D341Med (cell line): ENCODE measurements at places on chromosomes 3 and 15.

GRCh38 chr15:68541743-68542142 lies 37.0 kb upstream of the CORO2B start:
- DNase-seq = no peak

DNA sequence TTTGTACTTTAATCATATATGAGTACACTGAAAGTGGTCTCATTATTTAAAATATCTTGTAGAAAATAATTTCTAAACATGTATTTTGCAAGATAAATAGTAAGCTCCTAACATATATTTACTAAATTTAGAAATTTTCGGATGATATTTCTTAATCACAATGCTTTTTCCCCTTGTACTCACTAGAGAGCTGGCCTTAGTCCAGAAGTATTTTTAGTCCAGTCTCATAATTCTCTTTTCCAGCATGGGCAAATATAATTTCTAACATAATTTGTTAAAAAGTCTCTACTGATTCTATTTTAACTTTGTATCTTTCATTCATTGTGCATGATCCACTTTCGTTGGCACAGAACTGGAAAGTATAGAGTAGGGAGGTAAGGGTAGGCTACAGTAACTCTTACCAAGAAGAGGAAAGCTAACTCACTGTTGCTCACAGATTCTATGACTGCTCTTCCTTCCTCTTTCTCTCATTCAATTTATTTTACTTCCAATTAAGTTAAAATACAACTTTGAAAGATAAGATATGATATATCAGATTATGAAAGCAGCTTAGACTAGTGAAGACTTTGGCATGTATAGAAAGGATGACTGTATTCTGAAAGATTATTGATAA lies 39.3 kb downstream of the FGF7 start:
- DNase-seq = no peak

- DNase-seq = no peak
Observed at GRCh38 chr15:27119695-27120266, 148.8 kb downstream of the GABRG3 start.

DNA sequence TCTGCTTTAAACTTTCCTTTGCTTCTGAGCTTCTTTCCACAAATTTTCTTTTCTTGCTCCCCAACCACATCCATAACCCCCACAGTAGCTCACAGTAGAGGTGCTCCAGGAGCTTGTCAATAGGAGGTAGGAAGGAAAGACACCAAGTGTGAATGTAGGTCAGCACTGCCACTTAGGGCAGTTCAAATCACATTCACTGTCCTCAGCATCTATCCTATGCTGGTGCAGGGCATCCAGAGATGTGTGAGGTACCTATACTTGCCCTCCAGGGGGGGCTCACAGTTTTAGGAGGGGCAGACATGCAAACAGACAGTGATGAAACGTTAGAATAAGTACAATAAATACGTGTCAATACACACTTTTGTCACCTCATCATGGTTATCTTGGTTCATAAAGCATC lies 1.5 kb upstream of the SPSB4 start:
- DNase-seq = peak; percentile 47

GRCh38 chr3:112392393-112393359 lies 59.7 kb downstream of the CD200 start:
- DNase-seq = no peak

- DNase-seq = peak; percentile 62
Observed at GRCh38 chr3:117589454-117589853, 879.9 kb downstream of the TUSC7 start.

GRCh38 chr15:76147906-76148570 lies 88.3 kb downstream of the TMEM266 start:
- peak; percentile 90 for DNase-seq

DNA sequence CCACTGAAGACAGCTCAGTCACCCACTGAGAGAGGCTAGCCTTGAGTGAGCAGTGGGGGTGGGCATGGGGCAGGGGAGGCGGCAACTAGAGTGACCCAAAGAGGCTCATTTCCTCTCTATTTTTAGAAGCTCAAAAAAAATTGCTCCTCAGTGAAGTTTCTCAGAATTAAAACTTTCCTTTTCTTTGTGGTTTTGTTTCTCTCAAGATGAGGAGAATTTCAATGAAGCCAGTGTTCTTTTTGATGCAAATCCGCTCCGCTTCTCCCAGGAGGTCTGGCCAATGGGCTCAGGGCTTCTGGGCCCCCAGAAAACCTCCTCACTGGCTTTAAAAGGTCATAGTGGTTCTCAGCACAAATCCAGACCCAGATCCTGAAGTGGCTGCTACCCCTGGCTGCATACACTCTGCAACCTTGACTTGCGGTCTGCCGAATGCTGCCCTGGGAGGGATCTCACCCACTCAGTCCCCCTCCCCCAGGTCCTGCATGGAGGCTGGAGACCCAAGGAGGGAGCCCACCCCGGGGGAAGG lies at the start of gene ACSBG1:
TSS of gene ACSBG1 (minus strand) at position 51 of the 526 bp plus-strand sequence. CDS start 64 bp downstream, outside the sequence.
- DNase-seq = no peak

- no peak for DNase-seq
Observed at GRCh38 chr3:45524565-45524964, 70.0 kb upstream of the LIMD1 start.

- no peak for DNase-seq
Observed at GRCh38 chr3:52388348-52388821, 56.5 kb downstream of the SEMA3G start.

DNA sequence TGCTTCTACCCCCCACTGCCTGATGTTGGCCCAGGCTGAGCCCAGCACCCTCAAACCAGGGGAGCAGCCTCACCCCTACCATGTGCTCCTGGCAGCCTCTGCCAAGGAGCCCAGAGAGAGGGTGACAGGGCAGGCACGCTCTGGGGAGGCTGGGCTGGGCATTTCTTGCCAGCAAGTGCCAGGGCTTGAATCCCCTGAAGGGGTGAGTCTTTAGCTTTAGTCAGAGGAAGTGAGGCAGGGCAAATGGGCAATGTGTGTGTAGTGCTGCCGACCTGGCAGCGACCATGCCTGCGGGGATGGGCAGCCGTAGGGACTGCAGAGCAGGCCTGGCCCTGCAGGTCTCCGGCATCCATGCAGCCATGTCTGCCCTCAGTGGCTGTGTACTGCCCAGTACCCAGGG lies 18.1 kb downstream of the DUSP7 start:
- DNase-seq = no peak

DNA sequence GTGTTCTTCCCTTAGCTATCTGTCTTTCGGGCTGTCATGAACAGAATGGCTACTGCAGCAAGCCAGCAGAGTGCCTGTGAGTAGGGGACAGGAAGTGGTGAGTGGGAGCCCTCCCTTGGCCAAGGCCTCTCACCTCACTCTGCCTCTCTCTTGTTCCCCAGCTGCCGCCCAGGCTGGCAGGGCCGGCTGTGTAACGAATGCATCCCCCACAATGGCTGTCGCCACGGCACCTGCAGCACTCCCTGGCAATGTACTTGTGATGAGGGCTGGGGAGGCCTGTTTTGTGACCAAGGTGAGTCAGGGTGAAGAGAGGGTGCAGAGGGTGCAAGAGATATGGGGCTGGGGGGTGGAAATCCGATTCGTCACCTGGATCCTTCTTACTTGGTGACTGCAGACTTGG lies 3.0 kb downstream of the DLL4 start:
- no peak for DNase-seq

- DNase-seq = no peak
Observed at GRCh38 chr3:111412656-111413055, 129.3 kb upstream of the CD96 start.

DNA sequence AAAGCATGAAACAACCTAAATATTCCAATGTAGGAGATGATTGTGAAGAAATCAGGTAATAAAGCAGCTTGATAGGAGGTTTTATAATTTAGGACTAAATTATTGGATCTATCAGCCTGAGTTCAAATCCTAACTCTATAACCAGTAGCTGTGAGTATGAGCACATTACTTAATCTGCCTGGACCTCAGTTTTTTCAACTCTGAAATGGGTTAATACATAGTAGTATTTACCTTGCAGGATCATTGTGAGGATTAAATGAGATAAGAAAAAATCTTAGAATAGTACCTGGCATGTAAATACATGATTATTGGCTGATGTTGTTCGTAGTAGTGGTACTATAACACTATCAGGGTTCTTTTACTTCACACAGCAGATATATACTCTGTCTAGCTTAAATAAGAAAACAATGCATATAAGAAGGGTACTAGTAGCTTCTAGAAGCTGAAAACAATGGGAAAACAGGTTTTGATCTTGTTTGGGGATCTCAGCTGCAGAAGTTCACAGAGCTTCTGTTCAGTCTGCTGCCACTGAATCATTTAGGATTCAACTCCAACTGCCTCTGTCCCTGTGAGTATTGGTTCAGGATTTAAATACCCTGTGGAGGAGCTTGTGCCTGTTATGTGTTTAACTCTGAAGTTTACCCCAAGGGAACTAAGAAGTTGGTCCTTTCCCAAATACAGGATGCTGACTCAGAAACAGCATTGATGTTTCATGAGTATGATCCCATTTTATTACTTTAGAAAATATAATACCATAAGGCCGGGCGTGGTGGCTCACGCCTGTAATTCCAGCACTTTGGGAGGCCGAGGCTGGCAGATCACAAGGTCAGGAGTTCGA lies 34.2 kb downstream of the KAT2B start:
- no peak for DNase-seq

GRCh38 chr3:180631317-180631716 lies 29.4 kb downstream of the TTC14 start:
- DNase-seq = no peak

DNA sequence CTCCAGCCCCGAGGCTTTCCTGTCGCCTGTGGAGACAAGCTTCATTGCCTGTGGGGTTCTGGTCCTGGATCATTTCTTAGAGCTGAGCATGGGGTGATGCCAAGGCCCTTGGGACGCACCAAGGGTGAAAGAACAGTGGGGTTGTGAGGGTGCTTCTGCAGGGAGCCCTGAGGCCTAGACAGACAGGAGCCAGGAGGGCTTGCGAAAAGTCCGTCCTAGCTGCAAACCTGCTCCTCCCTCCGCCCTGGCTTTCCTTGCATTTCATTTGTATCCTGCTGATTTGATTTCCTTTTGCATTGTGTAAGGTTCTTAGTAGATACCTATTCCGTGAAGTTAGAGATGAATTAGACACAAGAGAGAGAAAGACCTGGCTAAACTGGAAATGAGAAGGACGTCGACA lies 286.9 kb upstream of the C2CD4B start:
- DNase-seq = no peak

GRCh38 chr3:115217678-115218451 lies 70.8 kb upstream of the ZBTB20 start:
- peak; percentile 43 for DNase-seq

GRCh38 chr3:116191409-116191808 lies 253.9 kb downstream of the LSAMP start:
- no peak for DNase-seq

- no peak for DNase-seq
Observed at GRCh38 chr15:52464478-52464877, 64.2 kb downstream of the MYO5A start.
